ENCODE measurements at places on chromosomes 7 and 10.

GRCh38 chr10:117294039-117294645, 53.2 kb downstream of the SLC18A2 start:
- DNase-seq: no peak

GRCh38 chr7:40059057-40059456, 75.4 kb downstream of the MPLKIP start:
- no peak for DNase-seq

DNA sequence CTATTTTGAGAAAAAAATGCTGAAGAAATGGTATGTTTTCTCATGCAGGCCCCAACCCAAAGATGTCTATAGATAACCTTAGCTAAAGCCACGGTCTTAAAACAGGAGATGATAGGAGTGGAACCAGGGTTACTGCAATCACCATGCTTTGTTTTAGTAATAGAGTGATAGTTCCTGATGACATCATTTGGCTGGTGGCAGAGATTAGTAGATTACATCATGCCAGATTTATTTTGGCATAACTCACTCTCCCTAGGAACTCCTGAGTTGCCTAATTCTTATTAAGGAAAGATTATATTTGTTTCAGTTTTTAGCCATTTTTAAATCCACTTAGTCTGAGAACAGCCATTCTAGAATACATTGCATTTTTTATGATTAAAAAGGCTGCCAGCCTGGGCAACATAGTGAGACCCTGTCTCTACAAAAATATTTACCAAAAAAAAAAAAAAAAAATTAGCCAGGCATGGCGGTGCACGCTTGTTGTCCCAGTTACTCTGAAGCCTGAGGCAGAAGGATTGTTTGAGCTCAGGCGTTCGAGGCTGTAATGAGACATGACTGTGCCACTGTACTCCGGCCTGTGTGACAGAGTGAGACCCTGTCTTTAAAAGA, 17.8 kb downstream of the ENO4 start:
- no peak for DNase-seq

DNA sequence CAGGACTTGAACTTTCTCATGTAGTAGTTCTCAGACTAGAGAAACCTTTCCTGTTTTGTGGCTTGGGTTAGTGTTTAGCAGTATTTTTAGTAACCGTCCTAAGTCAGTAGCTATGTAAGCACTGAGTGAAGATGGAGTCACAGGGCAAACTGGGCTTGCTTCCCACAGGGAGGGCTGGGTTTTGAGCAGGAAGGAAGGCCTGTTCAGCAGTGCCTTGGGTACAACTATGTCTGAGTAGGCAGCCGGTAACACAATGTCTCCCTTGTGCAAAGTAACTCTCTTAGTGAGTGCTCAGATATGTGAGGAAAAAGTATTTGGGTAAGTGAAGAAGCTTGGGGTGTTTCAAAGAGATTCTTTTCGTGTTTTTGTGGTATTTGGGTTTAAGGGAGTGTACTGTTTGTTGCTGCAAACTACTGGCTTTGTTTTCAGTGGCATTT, 96.4 kb downstream of the CCSER2 start:
- peak; percentile 95 for DNase-seq

DNA sequence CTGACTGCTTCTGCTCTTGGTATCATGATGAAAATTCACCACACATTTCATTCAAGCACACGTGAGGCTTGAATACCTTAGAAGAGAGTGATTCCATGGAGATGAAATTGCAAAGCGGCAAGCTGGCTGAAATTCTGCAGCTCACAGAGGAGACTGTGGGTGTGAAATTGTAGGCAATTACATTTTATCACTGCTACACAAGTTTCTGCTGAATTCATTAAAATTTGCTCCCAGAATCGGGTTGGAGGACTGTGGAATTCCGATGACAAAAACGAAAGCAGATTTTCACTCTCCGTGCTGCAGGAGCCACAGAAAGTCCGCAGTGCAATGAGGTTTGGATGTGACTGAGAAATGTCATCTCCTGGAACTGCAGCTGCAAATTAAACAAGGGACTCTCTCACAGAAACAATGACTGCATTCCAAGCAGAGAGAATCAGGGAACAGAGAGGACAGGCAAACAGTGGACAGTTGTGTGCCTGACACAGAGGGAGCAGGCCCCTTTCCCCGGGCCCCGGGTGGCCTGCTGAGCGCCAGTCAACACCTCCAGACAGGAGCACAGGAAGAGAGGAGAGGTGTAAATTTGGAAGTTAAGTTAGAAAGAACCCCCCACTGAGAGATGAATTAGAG, 109.1 kb downstream of the C10orf90 start:
- no peak for DNase-seq

GRCh38 chr10:13525663-13526062, 3.2 kb downstream of the BEND7 start:
- no peak for DNase-seq

Measured in AG04449 (cell line).